ENCODE measurements at places on chromosomes 5 and 9.
A peak's percentile ranks its signal among the peaks of the same experiment; 100 is the strongest.

GRCh38 chr5:16558984-16559629 lies 57.7 kb downstream of the RETREG1 start:
- DNase-seq, result no peak

DNA sequence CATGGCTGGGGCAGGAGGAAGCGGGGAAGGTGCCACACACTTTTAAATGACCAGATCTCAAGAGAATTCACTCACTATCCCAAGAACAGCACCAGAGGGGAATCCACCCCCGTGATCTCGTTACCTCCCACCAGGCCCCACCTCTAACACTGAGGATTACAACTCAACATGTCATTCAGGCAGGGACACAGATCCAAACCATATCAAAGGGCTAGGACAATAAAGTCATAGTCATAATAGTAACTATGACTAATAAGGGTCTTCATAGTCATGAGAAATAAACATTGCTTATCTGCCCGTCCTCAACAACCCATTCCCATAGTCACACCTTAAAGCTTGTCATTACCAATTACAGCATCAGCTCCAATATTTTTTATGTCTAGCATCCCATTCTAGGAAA lies 65.3 kb upstream of the SMC2 start:
- no peak for DNase-seq

GRCh38 chr5:62084391-62084790 lies 221.6 kb upstream of the KIF2A start:
- no peak for DNase-seq

DNA sequence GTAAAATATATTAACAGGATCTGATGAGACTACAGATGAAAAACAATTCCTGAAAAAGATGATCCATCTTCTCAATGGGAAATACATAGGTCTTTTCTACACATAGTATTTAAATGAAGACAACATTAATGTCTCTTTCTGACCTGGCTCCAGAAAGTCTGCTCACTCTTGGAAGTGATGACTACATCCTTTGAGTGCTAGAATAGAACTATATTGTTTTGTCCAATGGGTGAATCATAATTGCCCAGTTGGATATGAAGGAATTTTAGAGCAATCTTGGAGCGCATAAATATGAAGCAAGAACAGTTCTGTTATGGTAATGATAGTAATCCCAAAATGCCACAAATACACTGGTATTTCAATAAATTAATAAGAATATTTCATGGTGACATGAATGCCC lies 322.1 kb downstream of the DEPDC1B start:
- no peak for DNase-seq

GRCh38 chr5:66596636-66597182 lies 516 bp downstream of the MAST4 start:
- DNase-seq, result no peak

DNA sequence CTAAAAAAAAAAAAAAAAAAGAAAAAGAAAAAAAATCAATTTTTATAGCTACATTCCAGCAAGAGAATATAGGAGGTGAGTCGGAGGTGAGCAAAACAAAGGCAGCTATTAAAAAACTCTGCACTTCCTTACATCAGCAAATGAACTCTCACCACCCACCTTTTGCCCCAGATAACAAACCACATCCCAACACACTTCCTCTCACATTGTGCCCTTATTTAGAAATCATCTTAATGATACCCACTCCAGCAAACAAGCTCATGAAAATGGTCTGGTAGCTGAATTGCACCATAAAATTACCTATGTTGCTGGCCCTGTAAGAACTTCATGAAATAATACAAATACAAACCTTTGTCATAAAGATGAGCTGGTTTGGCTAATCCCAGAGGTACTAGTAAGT lies 82.9 kb downstream of the CEMIP2 start:
- DNase-seq, result no peak

DNA sequence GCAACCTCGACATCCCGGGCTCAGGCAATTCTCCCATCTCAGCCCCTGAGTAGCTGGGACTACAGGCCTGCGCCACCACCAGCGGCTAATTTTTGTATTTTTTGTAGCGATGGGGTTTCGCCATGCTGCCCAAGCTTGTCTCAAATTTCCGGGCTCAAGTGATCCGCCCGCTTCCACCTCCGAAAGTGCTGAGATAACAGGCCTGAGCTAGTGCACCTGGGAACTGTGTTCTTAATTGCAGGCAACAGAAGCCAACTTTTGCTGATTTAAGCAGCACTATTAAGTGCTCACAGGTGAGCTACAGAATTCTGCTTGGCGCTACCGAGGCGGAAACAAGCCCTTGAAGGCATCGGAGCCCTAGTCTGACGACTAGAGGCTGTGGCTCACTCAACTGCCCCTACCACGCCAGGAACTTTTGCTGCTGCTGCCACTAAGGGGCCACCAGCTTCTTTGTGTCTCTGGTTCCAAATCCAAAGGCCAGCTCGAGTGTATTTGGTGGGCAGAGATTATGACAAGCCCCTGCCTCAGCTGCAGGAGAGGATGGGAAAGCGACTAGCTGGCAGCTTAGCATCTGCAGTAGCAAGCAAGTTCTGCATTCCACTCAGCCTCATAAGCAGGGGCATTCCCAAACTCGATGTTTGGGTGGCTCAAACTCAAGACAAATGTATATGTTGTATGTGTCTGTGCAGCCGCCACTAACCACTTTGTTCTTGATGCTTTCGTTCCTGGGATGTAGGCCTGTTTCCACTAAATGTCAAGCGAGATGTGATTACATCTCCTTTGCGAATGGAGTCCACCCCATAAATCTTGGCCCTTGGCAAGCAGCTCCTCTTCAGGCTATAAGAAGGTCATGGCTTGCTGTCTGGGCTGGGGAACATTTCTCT lies 10.6 kb upstream of the HMCN2 start:
- no peak for DNase-seq

- no peak for DNase-seq
These were observed 257.5 kb upstream of the PANK3 start for GRCh38 chr5:168836603-168837231.

GRCh38 chr5:43215073-43215631 lies 23.1 kb downstream of the NIM1K start:
- no peak for DNase-seq

- no peak for DNase-seq
These were observed 652.2 kb upstream of the RGMB start for GRCh38 chr5:98121036-98121936.

DNA sequence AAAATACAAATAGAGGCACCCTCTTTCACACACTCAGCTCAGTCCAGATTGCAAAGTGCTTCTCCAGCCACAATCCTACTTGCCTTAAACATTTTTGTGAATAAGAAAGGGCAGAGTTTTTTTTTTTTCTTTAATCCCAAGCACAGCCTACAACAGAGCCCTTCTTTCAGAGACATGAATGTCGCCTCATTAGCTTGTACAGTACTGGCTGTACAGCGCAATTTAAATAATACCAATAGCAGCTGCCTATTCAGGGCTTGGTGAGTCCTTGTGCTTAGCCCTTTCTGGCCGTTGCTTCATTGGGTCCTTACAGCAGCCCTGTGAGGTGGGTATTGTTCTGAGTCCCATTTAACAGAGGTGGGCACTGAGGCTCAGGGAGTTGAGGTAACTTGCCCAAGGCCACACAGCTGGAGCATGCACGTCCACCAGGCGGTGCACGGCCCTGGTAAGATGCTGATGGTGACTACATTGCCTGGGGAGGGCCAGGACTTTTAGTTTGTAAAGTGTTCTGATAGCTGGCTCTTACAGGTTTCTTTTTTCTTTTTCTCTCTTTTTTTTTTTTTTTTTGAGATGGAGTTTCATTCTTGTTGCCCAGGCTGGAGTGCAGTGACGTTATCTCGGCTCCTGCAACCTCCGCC lies 23.1 kb downstream of the NDST1 start:
- DNase-seq, result no peak

DNA sequence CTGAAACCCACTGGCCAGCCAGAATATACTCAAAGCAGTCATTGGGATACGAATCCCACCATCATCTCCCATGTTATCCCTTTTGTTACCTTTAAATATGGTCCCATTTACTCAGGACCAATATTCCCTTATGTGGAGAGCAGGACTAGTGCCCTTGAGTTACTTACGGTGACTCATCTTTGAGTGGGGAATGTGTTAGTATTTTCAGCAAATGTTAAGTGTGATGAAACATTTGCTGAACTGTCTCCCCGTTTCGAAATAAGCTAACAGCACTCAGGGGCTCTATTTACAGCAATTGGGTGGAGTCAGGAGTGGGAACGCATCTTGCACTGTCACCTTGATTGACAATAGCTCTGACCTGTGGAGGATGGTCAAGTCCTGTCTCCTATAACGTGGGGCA lies 67.4 kb downstream of the CTSL start:
- DNase-seq, result no peak

DNA sequence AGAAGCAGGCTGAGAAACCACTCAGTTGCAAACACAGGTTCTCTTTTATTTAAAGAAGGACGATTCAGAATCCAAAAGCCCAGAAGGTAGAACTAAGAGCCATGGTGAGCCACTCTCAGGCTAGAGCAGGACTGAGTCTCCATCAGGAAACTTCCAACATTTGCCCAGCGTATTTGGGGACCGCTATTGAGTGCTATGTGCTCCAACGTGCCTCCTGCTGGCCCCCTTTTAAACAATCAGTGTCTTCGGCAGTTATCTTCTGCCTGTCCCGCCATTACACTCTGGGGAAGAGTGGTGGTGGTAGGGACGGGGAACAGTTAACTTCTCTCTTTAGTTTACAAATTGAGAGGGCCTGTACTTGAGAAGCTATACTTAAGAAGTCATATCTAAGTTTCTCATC lies 78.1 kb downstream of the DENND1A start:
- DNase-seq, result no peak

- DNase-seq, result no peak
These were observed 17.2 kb upstream of the EFNA5 start for GRCh38 chr5:107687937-107688336.

DNA sequence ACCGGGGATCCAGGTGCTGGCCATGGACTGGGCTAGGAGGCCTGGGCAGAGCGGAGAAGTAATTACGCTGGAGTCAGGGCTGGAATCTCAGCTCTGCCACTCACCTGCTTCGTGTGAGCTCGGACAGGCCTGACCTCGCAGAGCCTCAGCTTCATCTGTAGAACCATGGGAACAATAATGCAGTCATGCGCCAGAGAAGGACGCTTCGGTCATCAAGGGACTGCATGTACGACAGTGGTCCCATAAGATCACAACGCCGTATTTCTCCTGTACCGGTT lies 145.1 kb downstream of the GAPVD1 start:
- no peak for DNase-seq

GRCh38 chr5:83428890-83429289 lies 42.7 kb upstream of the VCAN start:
- no peak for DNase-seq

- no peak for DNase-seq
These were observed 11.3 kb downstream of the RALGPS1 start for GRCh38 chr9:126925876-126926275.

- DNase-seq, result no peak
These were observed 120.9 kb downstream of the CDC42SE2 start for GRCh38 chr5:131384616-131385214.

DNA sequence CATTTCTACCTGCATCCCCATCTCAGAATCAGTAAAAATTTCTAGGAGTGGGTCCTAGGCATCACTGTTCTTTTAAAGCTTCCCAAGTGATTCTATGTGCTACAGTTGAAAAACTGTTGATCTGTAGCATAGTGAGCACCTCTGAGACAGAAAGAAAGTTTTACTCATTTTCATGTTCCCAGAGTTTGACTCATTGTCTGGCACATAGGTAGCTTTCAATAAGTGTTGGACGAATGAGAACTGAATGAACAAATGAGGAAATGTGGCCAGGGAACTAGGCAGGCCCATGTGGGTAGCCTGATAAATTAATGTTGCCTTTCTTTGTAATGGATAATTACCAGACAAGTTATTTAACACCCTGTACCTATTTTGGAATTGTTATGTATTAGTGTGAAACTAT lies 33.8 kb downstream of the RNF180 start:
- DNase-seq, result no peak

- no peak for DNase-seq
These were observed 610.0 kb downstream of the TAF11L14 start for GRCh38 chr5:18244309-18244708.

GRCh38 chr9:2725898-2726649 lies 8.8 kb downstream of the KCNV2 start:
- DNase-seq, result no peak

- DNase-seq, result no peak
These were observed 67.1 kb downstream of the DAPK1 start for GRCh38 chr9:87564791-87565241.

- DNase-seq, result peak; percentile 73
These were observed 38.3 kb downstream of the NR2F1 start for GRCh38 chr5:93621327-93621798.

DNA sequence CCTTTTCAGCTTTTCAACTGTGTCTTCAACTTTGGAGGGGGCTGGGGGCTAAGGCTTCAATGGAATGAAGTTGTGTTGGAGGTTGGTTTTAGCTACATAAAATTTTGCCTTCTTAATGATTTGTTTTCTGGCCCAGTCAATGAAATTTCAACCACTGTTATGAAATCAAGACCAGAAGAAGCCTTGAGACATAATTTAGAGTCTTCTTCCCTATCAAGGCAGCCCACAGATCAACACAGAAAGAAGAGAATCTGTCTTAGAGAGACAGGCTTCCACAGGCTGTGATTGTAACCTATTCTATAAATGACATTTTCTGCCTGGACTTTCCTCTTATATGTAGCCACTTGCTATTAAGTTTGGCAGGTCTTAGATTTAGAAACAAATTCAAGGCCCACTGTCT lies 46.5 kb upstream of the ZSWIM6 start:
- DNase-seq, result no peak

DNA sequence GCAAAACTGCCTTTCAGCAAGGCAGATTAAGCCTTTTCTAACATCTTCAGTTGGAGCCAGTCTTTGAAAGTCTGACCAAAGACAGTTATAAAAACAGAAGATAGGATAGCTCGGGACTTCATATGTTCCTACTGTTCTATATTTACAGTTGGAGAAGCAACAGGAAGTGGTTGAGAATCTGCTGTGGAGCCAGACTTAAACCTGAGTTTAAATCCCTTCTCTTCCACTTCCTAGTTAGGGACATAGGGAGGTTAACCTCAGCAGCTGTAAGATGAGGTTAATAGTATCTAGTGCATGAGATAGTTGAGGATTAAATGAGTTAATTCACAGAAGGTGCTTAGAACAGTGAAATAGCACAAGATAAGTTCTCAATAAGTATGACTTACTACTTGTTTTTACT lies 84.5 kb upstream of the FREM1 start:
- DNase-seq, result no peak

- no peak for DNase-seq
These were observed 92.1 kb downstream of the CRB2 start for GRCh38 chr9:123447934-123448646.

GRCh38 chr5:112006721-112007120 lies 249.7 kb upstream of the NREP start:
- DNase-seq, result no peak

- DNase-seq, result no peak
These were observed 34.1 kb upstream of the PLPP1 start for GRCh38 chr5:55568654-55569512.

DNA sequence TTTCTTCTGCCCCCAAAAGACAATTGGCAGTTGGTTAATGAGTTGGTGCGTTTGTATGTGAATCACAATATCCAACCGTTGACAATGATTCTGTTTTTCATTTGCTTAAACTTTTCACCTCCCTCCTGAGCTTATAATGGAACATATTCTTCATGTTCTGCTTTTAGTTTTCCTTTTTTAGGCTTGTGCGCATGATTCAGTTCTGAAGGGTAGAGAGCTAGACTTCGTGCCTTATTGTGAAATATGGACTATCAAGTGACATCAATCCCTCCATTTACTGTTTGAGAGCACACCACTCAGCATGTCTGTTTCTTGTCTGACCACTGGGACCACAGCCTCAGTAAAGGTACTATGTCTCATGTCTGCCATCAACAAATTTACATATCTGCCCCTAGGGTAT lies 30.5 kb upstream of the LPAR1 start:
- no peak for DNase-seq

GRCh38 chr5:172766287-172767108 lies 4.5 kb downstream of the DUSP1 start:
- DNase-seq, result peak; percentile 65
